NT2/D1 (cell line): ENCODE measurements at places on chromosomes 6 and 20.

DNA sequence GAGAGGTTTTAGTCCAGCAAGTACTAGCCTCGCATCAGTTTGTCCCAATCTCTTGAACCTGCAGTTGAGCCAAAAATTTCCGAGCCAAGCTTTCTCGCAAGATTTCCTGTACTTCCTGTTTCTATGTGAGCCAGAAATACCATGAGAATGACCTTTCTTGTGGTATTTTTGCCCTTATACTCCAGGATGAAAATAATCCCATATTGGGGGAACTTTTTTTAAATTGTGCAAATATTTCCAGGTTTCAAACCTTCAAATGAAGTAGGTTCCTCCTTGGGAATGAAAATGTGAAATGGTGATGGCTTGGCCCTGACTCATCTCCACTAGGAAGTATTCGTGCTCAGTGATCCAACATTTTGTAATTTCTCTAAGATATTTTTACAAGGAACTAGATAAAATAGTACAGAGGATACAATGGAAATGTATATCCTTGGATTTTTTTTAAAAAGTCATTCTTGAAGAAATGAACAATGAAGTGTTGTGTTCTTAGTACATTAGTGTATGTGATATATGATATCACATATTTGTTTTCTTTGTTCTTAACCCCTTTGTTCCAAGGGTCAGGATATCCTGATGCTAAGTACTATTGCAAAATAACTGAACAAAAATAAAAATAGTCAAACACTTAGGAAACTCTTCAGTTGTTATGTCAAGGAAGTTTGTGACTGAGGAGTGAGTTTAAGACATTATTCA lies 184.0 kb downstream of the PDE7B start:
- DNase-seq, result no peak

DNA sequence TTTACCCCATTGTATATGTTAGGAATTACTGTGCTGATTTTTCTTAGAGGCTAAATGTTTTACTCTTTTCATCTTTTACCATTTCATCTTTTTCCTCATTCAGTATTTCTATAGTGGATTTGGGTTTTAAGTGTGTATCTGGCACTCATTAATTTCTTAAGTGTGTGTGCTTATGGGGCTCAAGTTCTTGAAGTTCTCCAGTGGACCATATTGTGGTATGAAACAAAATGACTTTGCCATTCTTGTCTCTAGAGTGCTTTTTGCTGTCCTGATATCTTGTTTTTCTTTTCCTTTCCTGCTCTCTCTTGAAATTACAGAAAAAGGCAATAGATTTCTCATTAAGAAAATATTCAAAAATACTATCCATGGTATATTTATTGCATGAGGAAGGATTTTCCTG lies 123.1 kb downstream of the ARID1B start:
- no peak for DNase-seq

- no peak for DNase-seq
Measured at GRCh38 chr6:138600261-138600660, 101.0 kb upstream of the NHSL1 start.

GRCh38 chr6:83403191-83403590 lies 27.7 kb downstream of the ME1 start:
- no peak for DNase-seq

DNA sequence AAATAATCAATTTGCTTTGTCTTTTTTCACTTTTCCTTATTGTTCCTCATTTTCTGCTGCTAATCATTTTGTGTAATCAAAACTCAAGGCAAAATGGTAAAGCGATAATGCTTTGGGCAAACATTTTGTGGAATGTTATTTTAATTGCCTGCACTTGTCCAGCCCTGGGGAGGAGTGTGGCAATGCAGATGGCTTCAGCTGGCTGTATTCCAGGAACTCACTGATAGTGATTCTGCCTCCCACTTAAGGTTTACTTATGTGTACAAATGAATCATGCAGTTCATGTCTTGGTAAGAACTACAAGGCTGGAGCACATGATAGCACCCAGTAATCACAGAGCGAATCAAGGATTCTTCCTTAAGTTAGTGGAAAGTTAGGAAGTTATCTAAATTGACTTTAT lies 107.8 kb downstream of the COL19A1 start:
- DNase-seq, result no peak

GRCh38 chr20:59291740-59292383 lies 8.5 kb upstream of the EDN3 start:
- no peak for DNase-seq

- no peak for DNase-seq
Measured at GRCh38 chr6:24799541-24799915, 811 bp upstream of the ARMH2 start.

DNA sequence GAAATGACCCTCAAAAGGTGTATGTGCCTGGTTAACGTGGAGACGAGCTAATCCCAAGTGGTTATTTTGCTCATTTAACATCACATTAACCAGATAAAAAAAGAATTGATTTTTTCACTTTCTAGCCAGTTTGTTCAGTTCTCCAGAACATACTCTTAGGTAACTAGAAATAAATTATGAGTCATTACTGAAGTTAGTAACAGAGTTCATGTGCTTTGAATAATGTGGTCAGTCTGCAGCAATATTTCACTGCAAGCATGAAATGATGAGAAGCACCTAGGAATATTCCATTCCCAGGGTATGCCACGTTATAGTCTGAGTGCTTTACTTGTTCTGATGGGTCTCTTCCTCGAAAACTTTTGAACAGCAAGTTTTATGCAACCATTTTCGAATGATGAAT lies 138.3 kb upstream of the INSM1 start:
- DNase-seq, result no peak

GRCh38 chr20:50646483-50646996 lies 44.8 kb downstream of the RIPOR3 start:
- DNase-seq, result no peak

DNA sequence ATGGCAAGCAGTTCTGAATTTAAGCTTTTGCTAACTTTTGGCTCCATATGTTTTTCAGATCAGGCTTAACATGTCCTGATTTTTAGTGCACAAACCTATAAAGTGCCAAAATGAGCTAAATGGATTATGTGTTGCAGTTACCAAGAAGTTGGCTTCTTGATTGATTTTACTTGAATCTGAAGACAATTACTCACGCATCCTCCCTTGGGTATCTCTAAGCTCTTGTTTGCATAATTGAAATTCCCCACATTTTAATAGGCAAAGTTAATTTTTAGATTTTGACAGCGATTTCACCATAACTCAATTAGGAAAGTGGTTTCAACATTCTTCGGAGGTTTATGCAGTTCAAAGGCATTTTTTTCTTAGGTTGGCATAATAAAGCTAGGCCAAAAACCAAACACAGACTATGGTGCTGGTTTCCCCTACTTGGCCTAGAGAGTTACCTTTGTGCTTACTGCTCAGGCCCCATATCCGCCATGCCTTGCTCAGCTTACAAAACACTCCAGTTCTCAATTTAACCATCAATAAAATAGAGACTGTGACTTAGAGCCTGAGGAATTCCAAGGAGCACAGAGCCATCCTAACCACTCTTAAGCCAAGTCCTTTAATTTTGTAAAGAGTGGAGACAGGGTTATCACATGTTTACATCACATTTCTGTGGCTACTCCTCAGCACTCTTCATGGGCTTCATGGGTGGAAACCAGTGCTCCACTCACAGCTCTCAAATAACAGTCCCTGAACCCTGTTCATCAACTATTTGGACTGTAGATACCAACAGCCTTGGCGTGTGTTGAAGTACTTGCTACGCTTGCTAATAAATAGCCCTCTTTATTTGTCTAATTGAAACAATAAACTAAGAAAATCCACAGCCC lies 32.1 kb downstream of the LAMA4 start:
- DNase-seq, result no peak

DNA sequence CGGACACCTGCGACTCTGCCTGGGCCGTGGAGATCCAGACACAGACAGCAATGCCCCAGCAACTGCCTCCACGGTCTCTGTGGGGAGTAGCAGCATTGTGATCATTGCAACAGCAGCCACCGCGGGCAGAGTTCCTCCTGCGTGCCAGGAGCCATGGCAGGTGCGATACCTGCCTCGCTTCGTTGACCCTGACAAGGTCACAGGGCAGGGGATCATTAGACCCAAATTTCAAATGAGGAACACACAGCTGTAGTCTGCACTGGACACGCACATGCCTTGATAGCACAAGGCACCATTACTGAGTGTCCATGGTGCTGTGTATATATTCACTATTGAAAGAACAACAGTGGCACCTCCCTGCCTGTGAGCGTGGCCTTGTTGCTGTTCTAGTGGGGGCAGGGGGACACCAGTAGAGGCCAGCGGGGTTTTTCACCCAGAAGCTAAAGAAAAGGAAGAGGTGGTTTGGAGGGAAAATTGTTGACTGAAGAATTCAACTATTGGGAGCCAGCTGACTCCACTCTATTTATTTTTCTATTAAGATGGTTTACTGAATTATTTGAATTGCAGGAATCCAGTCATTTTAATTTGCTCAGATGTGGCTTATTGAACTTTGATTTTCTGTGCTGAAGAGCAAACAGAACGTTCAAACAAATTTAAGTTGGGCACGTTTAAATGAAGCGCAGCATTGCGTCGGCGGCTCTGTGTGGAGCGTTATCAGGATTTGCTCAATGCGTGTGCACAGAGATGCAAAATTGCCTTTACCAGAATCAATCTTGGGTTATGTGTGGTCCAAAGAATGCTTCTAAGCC lies 60.2 kb upstream of the RPS6KA2 start:
- DNase-seq, result no peak

- no peak for DNase-seq
Measured at GRCh38 chr6:113365191-113365590, 492.0 kb upstream of the MARCKS start.

GRCh38 chr6:44708208-44708607 lies 320.7 kb downstream of the CDC5L start:
- DNase-seq, result no peak

DNA sequence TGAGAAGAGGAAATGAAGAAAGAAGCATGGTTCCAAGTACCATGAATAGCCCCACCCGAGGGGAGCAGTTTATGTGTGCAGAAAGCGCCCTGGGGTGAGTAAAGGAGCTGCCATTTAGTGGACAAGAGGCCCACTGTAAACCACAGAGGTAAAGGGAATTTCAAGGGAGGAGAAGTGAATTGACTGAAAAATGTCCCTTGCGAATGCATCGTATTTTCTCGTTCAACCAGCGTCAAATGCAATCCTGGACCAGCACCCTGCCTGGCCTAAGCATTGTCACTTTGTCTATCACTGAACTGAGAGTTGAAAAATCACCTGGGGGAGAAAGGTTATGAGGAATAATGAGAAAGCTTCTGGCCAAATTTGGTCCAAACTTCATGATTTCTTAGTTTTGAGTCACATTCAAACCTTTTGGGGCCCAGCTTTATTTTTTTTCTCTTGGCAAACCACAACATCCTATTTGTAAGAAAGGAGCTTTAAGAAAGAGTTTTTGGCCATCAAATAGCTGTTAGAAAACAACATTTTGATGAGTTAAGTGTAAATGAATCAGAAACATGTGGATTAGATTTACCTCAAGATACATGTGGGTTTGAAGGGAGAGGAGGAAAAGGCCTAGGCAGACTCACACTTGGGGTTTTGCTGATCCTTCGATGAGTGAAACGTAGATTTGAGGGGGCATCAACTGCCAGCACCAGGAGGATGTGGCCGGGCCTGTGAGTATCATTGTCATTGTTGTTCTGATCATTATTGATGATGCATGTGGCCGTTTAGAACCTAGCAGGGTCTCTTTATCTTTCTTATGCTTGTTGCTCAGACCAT lies 214.0 kb downstream of the CLIC5 start:
- no peak for DNase-seq

- no peak for DNase-seq
Measured at GRCh38 chr6:158131926-158132325, 36.1 kb downstream of the SERAC1 start.

GRCh38 chr20:33976959-33977358 lies 16.8 kb upstream of the RALY start:
- DNase-seq, result no peak

GRCh38 chr20:63636752-63637628 lies 10.1 kb upstream of the GMEB2 start:
- DNase-seq, result no peak
